A549 treated with RU486 at 1 μM for 4 hours (cell line): ENCODE measurements at places on chromosomes 1 and 21. TPM values are rescaled to one million over a fixed set of nuclear protein-coding genes. Genes with fewer than 3 reads are reported as not detected.

The SLFNL1 gene
- total RNA-seq, result 0.02 TPM in 1 of 5 replicates, not detected in the others

The TNFSF4 gene
- 0.03 TPM in 2 of 5 replicates, not detected in the others for total RNA-seq

The FCRL4 gene
- total RNA-seq, result not detected in 5 replicates

The TMEM59 gene
- total RNA-seq, result 93.3 to 126 TPM (median 123 TPM) in 5 replicates

The FCRL2 gene
- total RNA-seq, result not detected in 5 replicates

The PTPN22 gene
- total RNA-seq, result 0.07 TPM in 1 of 5 replicates, not detected in the others

The COA6 gene
- 58.8 to 89.9 TPM (median 88.7 TPM) in 5 replicates for total RNA-seq

The EPHA8 gene
- 0.06 to 0.07 TPM in 2 of 5 replicates, not detected in the others for total RNA-seq

The LEPR gene
- 1.3 to 3.1 TPM (median 2.6 TPM) in 5 replicates for total RNA-seq

The MCOLN2 gene
- 0.73 to 2.8 TPM (median 2.3 TPM) in 5 replicates for total RNA-seq

The MRPS15 gene
- total RNA-seq, result 77.0 to 98.3 TPM (median 83.0 TPM) in 5 replicates

The PIGR gene
- total RNA-seq, result not detected in 5 replicates

The ANKRD65 gene
- not detected in 5 replicates for total RNA-seq

The NBPF20 gene
- total RNA-seq, result 3.0 to 4.0 TPM (median 3.2 TPM) in 5 replicates

The NOS1AP gene
- total RNA-seq, result 0.31 to 0.57 TPM (median 0.43 TPM) in 5 replicates

The CADM3 gene
- total RNA-seq, result 0.09 to 0.24 TPM (median 0.11 TPM) in 5 replicates

The CORT gene
- 0.18 to 0.49 TPM (median 0.36 TPM) in 4 of 5 replicates, not detected in the other for total RNA-seq

The ASH1L gene
- total RNA-seq, result 8.4 to 12.0 TPM (median 11.7 TPM) in 5 replicates

The GJA9 gene
- not detected in 5 replicates for total RNA-seq

The FMOD gene
- 0.09 to 0.10 TPM in 2 of 5 replicates, not detected in the others for total RNA-seq

The CASQ2 gene
- total RNA-seq, result not detected in 5 replicates

The LAX1 gene
- not detected in 5 replicates for total RNA-seq

The ERG gene
- total RNA-seq, result 0.21 TPM in 1 of 5 replicates, not detected in the others

The CERS2 gene
- 240 to 250 TPM (median 247 TPM) in 5 replicates for total RNA-seq

The LCE1F gene
- not detected in 5 replicates for total RNA-seq

The ASCL5 gene
- total RNA-seq, result 0.15 to 0.20 TPM in 2 of 5 replicates, not detected in the others

The MTARC1 gene
- 11.3 to 13.1 TPM (median 12.3 TPM) in 5 replicates for total RNA-seq

The ADGRB2 gene
- total RNA-seq, result 5.1 to 8.5 TPM (median 7.7 TPM) in 5 replicates

The KRTAP21-2 gene
- not detected in 5 replicates for total RNA-seq

The RNU1-2 gene
- 5.0 TPM in 1 of 5 replicates, not detected in the others for total RNA-seq

The HPDL gene
- 3.6 to 6.2 TPM (median 4.7 TPM) in 5 replicates for total RNA-seq

The PRRX1 gene
- total RNA-seq, result 0.02 TPM in 1 of 5 replicates, not detected in the others

The TFF3 gene
- total RNA-seq, result not detected in 5 replicates

The ENAH gene
- total RNA-seq, result 58.2 to 95.8 TPM (median 87.6 TPM) in 5 replicates

The INSRR gene
- total RNA-seq, result not detected in 5 replicates

The TRIM67 gene
- 0.10 to 0.32 TPM (median 0.19 TPM) in 5 replicates for total RNA-seq

The NBPF4 gene
- total RNA-seq, result 0.12 to 0.23 TPM (median 0.19 TPM) in 4 of 5 replicates, not detected in the other

The RAB7B gene
- 1.2 to 3.4 TPM (median 1.5 TPM) in 5 replicates for total RNA-seq

The CD5L gene
- not detected in 5 replicates for total RNA-seq

The DIRAS3 gene
- 0.86 to 1.4 TPM (median 1.3 TPM) in 5 replicates for total RNA-seq

The FMO1 gene
- total RNA-seq, result not detected in 5 replicates

The TMIGD3 gene
- total RNA-seq, result not detected in 5 replicates

The PLA2G2D gene
- not detected in 5 replicates for total RNA-seq

The RHBDL2 gene
- total RNA-seq, result 2.0 to 2.7 TPM (median 2.5 TPM) in 5 replicates

The OR2G6 gene
- not detected in 5 replicates for total RNA-seq

The GPR61 gene
- total RNA-seq, result not detected in 5 replicates

The MYOG gene
- total RNA-seq, result not detected in 5 replicates

The FRRS1 gene
- 1.5 to 2.3 TPM (median 2.0 TPM) in 5 replicates for total RNA-seq

The OR2T33 gene
- not detected in 5 replicates for total RNA-seq

The TMEM82 gene
- total RNA-seq, result not detected in 5 replicates

The HMGCS2 gene
- not detected in 5 replicates for total RNA-seq

The LAD1 gene
- 0.59 to 0.92 TPM (median 0.69 TPM) in 5 replicates for total RNA-seq

The ZBED6 gene
- 1.1 to 3.5 TPM (median 3.2 TPM) in 5 replicates for total RNA-seq

The DYNLT5 gene
- total RNA-seq, result not detected in 5 replicates

The ANXA9 gene
- total RNA-seq, result 0.54 to 1.3 TPM (median 0.70 TPM) in 5 replicates

The SESN2 gene
- 6.5 to 10.0 TPM (median 8.7 TPM) in 5 replicates for total RNA-seq

The FBXO42 gene
- 8.8 to 10.9 TPM (median 8.8 TPM) in 5 replicates for total RNA-seq

The CNR2 gene
- not detected in 5 replicates for total RNA-seq
